Caudate nucleus (tissue), 63 donors: ENCODE measurements at places on chromosomes 11 and 22.

DNA sequence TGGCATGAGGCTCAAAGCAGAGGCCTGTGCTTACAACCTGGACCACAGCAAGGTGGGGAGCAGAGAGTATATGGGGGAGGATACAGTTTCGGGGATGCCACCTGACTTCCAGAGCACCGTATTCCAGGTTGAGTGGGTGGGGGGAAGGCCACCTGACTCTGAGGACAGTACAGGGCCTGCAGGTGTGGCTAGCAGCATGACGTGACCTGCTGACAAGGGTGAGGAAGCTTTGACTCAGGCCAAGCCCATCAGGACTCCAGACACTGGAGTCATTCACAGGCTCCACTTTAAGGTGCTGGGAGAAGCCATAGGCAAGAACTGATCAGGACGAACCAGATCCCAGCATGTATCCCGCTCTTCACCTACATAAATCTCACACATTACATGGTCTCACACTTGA, 34.6 kb upstream of the CRTAM start:
- DNase-seq, result no peak

- no peak for DNase-seq
These were observed 354 bp downstream of the POLR2L start for GRCh38 chr11:841981-842369.

DNA sequence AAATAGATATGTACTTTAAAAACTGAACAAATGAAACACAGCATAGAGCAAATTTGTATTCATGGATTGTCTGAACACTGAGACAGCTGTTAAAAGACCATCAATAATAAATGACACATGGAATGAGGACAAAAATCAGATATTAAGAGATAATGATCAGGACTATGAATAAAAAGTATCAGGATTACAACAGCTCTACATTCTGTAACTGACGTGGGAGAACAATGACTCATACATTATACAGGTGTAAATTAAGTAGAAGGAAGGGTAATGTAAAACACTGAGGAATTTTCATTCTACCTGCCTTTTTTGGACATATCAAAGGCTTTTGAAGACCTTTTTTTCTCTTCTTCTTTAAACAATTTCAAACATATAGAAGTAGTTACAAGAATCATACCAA, 310.9 kb upstream of the ANO3 start:
- DNase-seq, result no peak

GRCh38 chr11:11588891-11589290, 32.9 kb downstream of the GALNT18 start:
- no peak for DNase-seq

- no peak for DNase-seq
These were observed 1.2 kb upstream of the TYMP start for GRCh38 chr22:50530877-50531545.
